ENCODE measurements at places on chromosomes 12 and 14. TPM values are rescaled to one million over a fixed set of nuclear protein-coding genes. Genes with fewer than 3 reads are reported as not detected.

GRCh38 chr14:31659278-31659677, 98.1 kb downstream of the NUBPL start:
- no peak for DNase-seq

GRCh38 chr12:116892349-116893140, 11.3 kb upstream of the HRK start:
- no peak for DNase-seq

GRCh38 chr12:40646911-40647310, 45.3 kb upstream of the CNTN1 start:
- no peak for DNase-seq

KCNA1 gene
- not detected for total RNA-seq

PPP4R4 gene
- 18.4 TPM for total RNA-seq

Data from upper lobe of left lung (tissue), 6 donors.